SHP77 treated with DMSO at 0.1 percent for 48 hours (cell line): ENCODE measurements at places on chromosomes 7 and 10.

DNA sequence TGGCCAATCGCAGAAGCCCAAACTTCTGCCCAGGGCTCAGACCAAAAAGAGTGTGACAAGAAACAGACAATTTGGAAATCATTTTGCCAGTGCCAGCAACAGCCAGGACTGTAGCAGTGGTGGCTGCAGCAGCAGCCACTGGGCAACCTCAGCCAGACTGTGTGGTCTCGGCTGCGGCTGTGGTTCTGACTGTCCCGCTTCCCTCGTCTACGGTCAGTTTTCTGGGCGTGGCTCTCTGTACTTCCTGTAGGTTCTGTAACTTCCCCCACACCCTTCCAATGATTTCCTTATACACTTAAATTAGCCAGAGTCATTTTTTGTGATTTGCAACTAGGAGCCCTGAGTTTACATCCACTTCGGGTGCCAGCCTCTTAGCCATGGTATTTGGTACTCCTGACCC is 39.9 kb downstream of the CYTH3 start:
- no peak for DNase-seq

- DNase-seq = no peak
These were observed 873.2 kb downstream of the GATA3 start for GRCh38 chr10:8927705-8928104.

DNA sequence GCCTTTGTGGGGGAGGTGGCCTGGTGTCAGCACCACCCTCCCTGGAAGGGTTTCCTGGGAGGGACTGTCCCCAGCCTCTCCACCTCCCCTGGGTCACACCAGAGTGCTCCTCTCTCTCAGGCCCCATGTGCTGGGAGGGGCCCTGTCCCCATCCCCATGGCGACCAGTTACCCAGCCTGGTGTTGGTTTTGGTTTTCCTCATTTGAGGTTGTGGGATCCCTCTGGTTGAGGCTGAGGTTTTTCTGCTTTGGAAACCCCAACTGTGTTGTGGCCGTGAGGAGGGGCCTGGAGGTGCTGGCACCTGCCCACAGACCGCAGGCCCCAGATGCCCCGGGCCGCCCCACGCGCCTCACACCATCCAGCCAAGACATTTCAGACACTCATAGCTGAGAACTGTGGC is 106.3 kb downstream of the GRK5 start:
- no peak for DNase-seq

- no peak for DNase-seq
These were observed 85.2 kb upstream of the NPVF start for GRCh38 chr7:25313526-25313925.

DNA sequence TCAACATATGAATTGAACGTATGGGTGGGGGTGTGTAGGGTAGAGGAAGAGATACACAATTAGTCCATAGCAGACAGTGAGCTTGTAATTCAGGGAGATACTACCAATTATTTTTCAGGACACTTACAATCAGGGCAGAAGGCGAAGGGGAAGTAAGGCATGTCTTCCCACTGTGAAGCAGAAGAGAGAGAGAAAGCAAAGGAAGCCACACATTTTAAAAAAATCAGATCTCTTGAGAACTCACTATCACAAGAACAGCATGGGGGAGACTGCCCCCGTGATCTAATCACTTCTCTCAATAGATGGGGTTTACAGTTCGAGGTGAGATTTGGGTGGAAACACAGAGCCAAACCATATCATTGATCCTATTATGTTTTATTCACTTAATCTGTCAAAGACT is 116.4 kb upstream of the RPA3 start:
- DNase-seq = no peak

- no peak for DNase-seq
These were observed 63.0 kb downstream of the VOPP1 start for GRCh38 chr7:55509322-55509721.

GRCh38 chr10:7665767-7666166 is 999 bp downstream of the ITIH5 start:
- no peak for DNase-seq

DNA sequence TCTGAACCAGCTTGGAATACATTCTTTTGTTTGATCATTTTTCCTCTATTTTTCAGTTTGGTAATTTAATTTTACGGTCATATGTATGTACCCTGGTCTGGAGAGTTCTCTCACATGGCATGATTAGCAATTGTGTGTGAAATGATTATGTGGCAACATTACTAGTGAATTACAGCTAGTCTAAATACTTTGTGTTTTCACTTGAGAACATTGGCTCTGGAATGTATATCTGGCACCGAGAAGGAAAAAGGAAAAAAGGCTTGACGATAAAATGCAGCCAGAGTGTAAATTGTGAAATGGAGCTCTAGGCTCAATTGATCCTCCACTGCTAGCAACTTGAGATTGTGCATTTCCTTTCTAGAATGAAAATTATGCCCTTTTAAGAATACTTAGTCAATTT is 397.2 kb downstream of the EXOC4 start:
- no peak for DNase-seq

DNA sequence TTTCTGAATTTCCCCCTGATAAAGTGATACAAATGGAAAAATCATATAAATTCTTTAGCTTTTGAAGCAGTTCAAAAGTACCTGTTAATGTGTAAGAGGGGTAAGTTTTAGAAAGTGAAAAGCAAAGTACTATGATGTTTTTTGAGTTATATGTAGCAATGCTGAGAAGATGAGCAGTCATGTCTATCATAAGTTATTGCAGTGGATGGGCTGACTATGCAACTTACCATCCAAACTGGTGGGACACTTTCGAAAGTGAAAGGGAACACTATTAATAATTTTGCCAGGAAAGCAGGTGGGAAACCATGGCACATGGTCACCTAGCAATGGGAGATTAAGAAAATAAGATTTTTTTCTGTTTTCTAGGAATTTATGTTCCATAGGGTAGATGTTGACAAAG is 4.1 kb downstream of the MINPP1 start:
- DNase-seq = no peak

- no peak for DNase-seq
These were observed 51.7 kb downstream of the DAGLB start for GRCh38 chr7:6395898-6396595.

GRCh38 chr7:10804770-10805169 is 168.9 kb upstream of the PHF14 start:
- no peak for DNase-seq

- no peak for DNase-seq
These were observed 85.2 kb downstream of the PPP1R17 start for GRCh38 chr7:31772211-31772610.

DNA sequence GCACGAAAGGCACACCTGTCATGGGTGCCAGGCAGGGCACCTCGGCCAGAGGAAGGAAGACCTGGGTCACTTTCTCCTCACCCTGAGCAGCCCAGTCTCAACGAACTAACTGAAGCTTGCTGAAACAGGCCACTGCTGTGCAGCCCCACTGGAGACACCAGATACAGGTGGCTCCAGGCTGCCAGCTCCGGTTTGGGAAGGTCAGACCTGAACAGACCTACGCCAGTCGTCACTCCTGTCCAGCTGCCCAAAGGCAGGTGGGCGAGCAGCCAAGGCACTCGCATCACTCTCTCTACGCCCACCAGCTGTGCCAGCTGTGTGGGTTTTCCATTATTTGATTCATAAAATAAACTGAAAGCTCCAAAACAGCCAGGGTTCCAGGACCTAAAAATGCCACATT is 256.1 kb downstream of the ZMYND11 start:
- DNase-seq = peak; percentile 61

DNA sequence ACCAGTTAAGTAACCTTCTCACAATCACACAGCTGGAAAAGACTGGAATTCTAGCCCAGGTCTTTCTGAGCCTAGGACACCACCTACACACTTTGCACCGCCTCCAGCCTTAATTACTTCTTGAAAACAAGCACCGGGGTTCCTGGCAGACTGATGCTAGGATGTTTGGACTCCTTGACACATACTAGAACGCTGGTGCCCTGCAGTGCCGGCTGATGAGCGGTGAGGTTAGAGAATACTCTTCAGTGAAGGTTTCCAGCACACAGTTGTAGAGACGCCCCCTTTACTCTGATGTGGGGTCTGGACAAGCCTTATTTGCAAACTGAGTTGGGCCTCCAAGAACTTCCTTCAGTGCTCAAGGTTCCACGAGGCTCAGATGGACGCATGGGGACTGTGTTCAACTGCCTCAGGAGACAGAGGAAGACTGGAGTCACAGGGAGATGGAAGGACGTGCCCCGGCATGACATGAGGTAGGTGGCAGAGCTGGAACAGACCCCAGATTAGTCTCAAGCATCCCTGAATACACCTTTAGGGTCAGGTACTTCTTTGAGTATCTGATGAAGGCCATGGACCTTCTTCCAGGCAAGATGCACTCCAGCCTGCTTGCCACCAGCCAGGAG is 89.6 kb downstream of the COBL start:
- no peak for DNase-seq

DNA sequence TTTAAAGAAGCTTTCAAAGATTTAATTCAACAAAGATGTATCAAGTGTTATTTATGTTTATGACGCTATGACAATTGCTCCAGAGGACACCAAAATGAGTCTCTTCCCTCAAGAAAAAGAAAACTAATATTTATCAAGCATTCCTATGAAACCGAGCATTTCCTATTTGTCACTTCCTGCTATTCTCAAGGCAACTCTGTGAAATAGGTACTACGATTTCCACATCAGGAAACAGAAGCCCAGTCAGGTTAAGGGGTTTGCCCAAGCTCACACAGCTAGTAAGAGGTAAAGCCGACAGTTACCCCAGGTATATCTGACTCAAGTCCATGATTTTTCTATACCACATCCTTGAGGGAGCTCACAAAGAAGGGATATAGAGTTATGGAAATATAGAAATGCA is 85.9 kb downstream of the TRIL start:
- DNase-seq = no peak

GRCh38 chr7:16811551-16811950 is 6.8 kb upstream of the AGR2 start:
- DNase-seq = no peak

DNA sequence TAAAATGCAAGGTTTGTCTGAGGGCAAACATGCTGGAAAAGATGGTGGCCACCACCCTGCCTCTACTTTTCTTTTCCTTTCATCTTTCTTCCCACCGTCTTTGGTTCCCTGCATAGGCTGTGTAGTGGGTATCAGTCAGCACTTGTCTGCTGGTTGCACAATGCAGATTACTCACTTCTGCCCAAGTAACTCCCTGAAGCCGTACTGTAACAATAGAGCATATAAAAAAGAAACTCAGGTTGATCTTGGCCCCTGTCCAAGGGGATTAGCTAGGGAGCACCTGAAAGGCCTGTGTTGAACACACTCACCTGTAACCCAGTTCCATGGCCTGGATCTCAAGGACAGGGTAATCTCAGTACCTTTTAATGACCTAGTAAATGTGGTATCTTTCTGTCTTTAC is 533.0 kb upstream of the GALNT17 start:
- DNase-seq = no peak

GRCh38 chr10:95397747-95398146 is 106.9 kb upstream of the PDLIM1 start:
- DNase-seq = no peak

DNA sequence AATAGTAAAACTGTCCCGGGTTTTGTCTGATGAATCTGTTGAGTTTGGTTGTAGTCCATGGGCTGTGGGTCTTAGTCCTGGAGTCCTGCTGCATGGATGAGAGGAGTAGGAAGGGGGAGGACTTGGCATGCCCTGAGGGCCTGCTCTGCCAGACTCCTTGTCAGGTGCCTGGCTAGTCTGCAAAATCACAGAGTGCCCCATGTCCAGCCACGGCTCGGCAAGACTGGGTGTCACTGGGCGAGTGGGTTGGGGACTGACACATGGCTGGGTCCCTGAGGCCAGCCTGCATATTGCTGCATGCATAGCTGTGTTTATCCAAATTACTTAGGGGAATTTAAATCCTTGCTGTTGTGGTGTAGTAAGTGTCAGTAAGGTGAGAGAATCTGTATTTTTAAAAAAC is 9.7 kb downstream of the MINDY4 start:
- no peak for DNase-seq

DNA sequence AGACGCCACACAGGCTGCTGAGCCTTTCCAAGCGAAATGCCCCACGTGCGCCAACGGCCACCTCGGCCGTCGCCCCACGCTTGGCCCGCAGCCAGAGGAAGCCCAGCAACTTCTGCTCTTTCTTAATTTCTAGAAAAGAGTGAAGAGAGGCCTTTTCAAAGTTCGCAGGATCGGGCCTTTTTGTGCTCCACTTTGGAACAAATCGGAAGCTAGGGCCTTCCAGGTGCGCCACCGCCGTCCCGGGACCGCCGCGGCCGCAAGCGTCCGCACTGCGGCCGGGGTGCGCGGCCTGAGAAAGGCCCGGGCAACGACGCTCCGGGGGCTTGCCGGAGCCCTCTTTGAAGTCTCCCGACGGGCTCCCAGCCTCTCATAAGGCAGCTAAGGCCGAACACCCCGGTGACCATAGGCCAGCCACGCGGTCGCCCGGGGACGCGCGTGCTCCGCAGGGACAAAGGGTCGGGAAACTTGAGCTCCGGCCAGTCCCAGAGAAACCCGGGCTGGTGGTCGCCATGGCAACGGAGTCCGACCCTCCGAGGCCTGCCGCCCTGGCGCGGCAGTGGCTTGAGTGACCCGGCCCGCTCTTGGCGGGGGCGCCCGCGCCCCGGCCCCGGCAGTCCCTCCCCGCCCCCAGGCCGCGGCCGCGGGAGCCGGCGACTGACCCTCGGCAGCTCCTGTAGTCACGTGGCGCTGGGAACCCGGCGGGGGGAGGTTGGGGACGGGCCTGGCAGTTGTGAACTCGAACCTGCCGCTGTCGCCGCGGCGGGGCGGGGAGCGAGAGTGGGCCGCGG is at the start of gene REPIN1:
Gene REPIN1, plus strand, starts transcription at position 727 of the 788 bp plus-strand sequence. CDS start 890 bp downstream, outside the sequence.
- peak; percentile 28 for DNase-seq

GRCh38 chr7:64883113-64883905 is 19.8 kb upstream of the ZNF273 start:
- DNase-seq = no peak

GRCh38 chr10:88489107-88489506 is 94.0 kb downstream of the RNLS start:
- no peak for DNase-seq

DNA sequence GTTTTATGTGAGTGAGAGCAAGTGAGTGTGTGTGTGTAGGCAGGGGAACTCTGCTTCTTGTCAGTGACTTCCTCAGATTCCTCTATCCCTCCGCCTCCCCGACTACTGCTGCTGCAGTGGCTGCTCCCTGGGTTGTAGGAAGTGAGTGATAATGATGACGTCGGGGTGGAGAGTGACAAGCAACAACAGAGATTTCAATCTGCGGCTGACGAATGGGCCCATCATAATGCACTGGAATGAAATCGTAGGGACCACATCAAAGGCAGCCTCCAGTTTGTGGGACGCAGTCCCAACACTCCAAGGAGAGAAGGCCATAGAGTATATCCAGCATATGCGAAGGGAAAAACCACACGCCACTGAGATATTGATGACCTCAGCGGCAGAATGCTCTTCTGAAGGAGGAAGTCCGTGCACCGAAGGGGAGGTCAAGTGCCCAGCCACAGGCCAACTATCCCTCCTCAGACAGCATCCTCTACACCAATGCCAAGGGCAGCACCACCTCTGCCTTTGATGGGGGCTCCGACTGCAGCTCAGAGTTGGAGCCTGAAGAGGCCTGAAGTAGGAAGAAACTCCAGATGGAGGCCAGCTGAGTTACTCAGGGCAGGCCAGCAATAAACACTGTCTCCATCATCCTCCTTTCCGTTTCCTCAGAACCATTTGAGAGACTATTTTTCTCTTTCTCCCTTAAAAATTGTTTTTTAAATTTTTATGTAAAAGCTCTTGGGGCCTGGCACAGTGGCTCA is 11.3 kb upstream of the STMP1 start:
- DNase-seq = no peak
